ENCODE measurements at places on chromosomes 1 and 21.

DNA sequence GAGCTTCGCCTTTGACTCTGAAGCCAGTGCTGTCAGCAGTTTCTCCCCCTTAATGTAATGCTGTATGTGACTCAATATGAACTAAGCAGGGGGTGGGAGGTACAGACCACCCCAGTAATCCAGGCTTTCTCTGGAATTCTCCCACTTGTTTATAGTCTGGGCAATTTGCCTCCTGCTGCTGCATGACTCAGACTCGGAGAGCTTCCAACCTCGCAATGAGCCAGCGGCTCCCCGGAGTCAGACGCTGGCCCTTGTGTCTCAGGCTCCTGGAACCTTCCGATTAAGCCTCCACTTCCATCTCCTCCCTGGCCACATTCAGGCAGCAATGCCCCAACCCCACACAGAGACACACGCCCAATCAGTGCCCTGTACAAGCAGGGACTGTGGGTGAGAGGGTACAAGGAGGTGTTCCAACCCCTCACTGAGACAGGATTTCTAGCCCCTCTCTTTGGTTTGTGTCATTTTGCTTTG lies 471.7 kb upstream of the VAMP3 start:
- peaks cover 7% of the 10 kb centered on the region for H3K36me3 ChIP-seq
- no peaks in the 10 kb centered on the region for H3K27me3 ChIP-seq
- peak overlapping the region; percentile 99 for H3K27ac ChIP-seq
- H3K4me1 ChIP-seq, result peaks cover 72% of the 10 kb centered on the region
- DNase-seq, result no peak

- peaks cover 19% of the 10 kb centered on the region for H3K4me1 ChIP-seq
- no peaks in the 10 kb centered on the region for H3K27me3 ChIP-seq
- DNase-seq, result no peak
- peaks cover 19% of the 10 kb centered on the region for H3K36me3 ChIP-seq
Observed at GRCh38 chr1:3507636-3508275, 53.3 kb downstream of the ARHGEF16 start.

DNA sequence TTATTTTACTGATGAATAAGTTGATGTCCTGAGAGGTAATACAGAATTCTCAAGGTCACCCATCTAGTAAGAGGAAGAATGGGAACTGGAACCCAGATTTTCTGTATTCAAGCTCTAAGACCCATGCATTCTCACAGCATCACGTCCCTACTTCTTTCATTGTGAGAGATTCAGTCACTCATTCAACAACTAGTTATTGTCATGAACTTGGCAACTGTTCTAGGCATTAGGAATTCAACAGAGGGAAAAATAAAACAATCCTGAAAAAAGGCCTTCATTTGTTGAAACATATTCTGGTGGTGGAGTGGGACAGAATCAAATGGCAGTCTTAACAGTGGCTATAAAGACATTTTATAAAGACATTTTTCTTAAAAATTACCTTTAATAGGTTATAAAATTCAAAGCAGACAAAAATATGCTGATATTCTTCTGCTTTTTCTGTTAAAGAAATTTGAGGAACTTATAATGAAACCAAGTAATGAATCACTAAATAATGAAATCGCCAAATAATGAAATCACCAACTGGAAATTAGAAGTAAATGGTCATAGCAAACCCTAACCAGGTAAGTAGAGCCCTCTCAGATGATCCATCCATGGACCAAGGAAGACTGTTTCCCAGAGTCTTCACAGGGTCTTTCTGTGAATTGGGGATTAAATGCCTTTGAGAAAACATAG lies 136.5 kb upstream of the DPYD start:
- no peak for DNase-seq
- no peak overlapping the region for H3K4me3 ChIP-seq
- H3K27ac ChIP-seq, result no peak overlapping the region
- no peaks in the 10 kb centered on the region for H3K27me3 ChIP-seq
- peaks cover 20% of the 10 kb centered on the region for H3K4me1 ChIP-seq

- H3K4me1 ChIP-seq, result peaks cover 72% of the 10 kb centered on the region
- DNase-seq, result no peak
- H3K4me3 ChIP-seq, result no peak overlapping the region
- peak overlapping the region; percentile 97 for H3K27ac ChIP-seq
Observed at GRCh38 chr1:183841550-183841949, 36.6 kb downstream of the RGL1 start.

GRCh38 chr1:67652800-67653199 lies 32.2 kb upstream of the GADD45A start:
- H3K27me3 ChIP-seq, result no peaks in the 10 kb centered on the region
- H3K36me3 ChIP-seq, result no peaks in the 10 kb centered on the region
- H3K27ac ChIP-seq, result no peak overlapping the region
- H3K4me1 ChIP-seq, result no peaks in the 10 kb centered on the region
- H3K4me3 ChIP-seq, result no peak overlapping the region

All from chondrocyte (in vitro differentiated cells).